NCI-H2171 treated with DMSO at 0.1 percent for 48 hours (cell line): ENCODE measurements at places on chromosomes 5 and 9.

- peak; percentile 28 for DNase-seq
Observed at GRCh38 chr9:73081979-73082657, 69.5 kb upstream of the ANXA1 start.

GRCh38 chr5:94240596-94240992 lies 377.8 kb downstream of the KIAA0825 start:
- DNase-seq = peak; percentile 35

- no peak for DNase-seq
Observed at GRCh38 chr5:124948062-124948753, 201.8 kb upstream of the ZNF608 start.

GRCh38 chr5:176803068-176803942 lies 7.1 kb upstream of the UNC5A start:
- DNase-seq = peak; percentile 47

DNA sequence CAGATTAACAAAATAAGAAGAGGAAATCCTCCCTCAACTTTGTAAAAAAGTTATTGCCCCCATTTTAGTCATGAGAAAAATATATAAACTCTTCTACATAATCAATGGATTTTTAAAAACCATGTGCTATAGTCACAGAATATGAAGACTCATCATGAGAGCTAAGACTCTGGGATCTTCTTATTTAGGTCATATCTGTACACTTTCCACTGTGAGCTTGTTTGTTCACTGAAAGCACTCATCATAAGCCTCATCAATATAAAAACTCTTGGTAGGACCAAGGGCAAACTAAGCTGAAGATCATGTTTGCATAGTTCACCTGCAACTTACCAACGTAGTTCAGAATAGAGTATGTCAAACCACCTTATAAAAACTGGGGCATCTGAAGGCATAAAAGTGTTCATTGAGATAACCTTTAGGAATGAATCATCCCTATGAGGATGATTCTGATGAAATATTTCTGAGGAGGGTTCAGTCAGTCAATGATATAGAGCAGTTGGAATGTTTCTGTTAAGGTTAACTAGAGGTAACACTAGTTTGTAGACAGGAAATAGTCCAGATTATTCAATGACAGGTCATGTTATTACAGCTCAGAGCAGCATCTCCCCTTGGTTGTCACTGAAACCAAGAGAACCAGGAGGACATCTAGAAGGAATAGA lies 289.9 kb upstream of the SMC2 start:
- DNase-seq = no peak

GRCh38 chr5:80975065-80975464 lies 14.9 kb downstream of the RASGRF2 start:
- DNase-seq = no peak

- no peak for DNase-seq
Observed at GRCh38 chr9:135226369-135227050, 139.0 kb downstream of the OLFM1 start.

DNA sequence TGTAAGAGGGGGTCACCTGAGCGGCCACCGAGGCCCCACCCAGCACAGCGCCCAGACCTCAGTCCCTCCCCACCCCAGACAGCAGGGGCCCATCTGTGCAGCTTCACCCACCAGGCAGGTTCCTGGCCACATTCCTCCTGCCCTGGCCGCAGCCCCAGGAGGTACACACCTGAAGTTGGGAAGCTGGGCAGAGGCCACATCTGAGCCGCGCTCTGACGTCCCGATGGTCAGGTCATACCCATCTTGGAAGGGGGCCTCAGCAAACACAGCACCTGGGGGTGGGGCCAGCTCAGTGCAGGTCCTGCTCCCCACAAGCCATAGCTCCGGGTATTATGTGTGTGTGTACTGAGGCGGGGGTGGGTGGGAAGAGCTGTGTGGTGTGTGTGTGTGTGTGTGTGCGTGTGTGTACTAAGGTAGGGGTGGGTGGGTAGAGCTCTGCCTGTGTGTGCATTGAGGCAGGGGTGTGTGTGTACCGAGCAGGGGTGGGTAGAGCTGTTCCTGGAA lies 5.6 kb downstream of the SPOUT1 start:
- DNase-seq = no peak

GRCh38 chr5:88393716-88394535 lies 125.3 kb upstream of the TMEM161B start:
- DNase-seq = no peak
